Dermis blood vessel endothelial cell (primary cell): ENCODE measurements at places on chromosomes 4 and X. TPM values are rescaled to one million over a fixed set of nuclear protein-coding genes. Genes with fewer than 3 reads are reported as not detected.

Gene SYN1
- 0.05 TPM in 1 of 2 replicates, not detected in the other for total RNA-seq

Gene TIGD4
- total RNA-seq: 0.05 and 0.17 TPM in 2 replicates

Gene TTC29
- not detected in 2 replicates for total RNA-seq

Gene WDR13
- total RNA-seq: 137 and 143 TPM in 2 replicates

Gene ZNF732
- total RNA-seq: 1.4 and 2.0 TPM in 2 replicates
